ENCODE measurements at places on chromosomes 6 and 20.

DNA sequence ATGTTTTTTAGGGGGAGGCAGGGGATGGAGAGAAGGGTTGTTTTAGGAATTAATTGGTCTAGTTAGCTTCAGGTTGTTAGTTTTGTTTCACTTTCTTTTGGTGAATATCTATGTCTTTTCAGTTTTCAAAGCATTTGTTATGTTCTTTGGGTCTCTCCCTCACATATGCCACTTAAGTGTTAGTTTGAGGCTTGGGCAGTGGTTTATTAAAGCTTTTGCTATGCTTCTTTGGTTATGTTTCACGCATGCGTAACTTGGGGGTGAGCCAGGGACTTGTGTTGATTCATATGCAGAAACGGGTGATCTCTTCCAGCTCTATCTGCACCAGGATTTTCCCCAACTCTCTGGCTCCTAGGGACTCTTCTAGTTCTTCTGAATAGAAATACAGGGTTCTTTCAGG is 11.4 kb upstream of the MMS22L start:
- peak; percentile 22 for DNase-seq

DNA sequence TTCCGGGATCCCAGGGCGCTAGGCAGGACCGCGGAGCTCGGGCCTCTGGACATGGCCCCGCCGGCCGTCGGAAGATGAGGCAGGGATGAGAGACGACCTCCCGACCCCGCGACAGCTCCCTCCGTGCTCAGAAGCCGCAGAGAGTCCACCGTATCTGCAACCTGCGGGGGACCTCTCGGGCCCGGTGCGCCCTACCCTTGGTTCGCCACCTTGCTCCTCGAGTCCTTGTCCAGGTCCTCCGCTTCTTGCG is 301 bp downstream of the PPP1R3D start:
- no peak for DNase-seq

DNA sequence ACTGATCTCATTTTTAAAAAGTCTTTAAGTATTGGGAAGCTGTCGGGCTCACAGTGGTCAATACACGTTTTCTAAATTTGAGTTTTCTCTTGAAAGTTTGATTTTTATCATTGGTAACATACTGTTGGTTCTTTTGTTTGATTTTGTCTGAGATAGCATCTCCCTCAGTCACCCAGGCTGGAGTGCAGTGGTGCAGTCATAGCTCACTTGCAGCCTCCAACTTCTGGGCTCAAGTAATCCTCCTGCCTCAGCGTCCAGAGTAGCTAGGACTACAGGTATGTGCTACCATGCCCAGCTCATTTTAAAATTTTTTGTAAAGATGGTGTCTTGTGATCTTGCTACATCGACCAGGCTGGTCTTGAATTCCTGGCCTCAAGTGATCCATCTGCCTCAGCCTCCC is 9.1 kb downstream of the PPARD start:
- no peak for DNase-seq

DNA sequence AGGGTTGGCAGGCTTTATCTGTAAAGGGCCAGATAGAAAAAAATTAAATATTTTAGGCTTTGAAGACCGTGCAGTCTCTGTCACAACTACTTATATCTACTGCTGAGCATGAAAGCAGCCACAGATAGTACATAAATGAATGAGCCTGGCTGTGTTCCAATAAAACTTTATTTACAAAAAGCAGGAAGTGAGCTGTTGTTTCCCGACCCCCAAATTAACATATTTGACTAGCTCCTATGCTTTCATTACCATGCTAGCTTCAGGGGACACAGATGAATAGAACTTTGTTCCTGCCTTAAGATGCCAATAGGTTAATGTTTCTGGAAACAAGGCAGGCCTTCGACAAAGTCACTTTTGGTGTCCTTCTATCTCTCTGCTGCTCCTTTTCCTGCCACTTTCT is 1058.0 kb upstream of the FLRT3 start:
- no peak for DNase-seq

DNA sequence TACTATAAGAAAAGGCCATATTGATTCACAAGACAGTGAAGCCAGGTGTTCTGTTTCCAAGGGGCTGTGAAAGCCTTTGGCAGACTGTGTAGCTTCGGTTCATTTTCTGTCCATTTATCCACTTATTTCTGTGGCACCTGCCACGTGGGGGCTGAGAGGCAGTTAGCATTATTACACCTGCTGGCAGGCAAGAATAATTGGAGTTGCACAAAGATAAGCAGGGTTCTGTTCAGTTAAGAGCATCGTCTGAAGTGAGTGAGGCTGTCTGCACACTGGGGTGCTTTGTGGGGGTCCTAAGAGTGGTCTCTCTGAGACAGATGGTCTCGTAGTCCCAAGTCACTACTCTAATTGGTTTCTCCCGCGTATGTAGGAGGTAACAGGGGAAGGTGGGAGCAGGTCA is 60.6 kb upstream of the CCN6 start:
- DNase-seq = no peak

Measured in renal cortical epithelial cell (primary cell).